ENCODE measurements at places on chromosomes 1 and 21.

DNA sequence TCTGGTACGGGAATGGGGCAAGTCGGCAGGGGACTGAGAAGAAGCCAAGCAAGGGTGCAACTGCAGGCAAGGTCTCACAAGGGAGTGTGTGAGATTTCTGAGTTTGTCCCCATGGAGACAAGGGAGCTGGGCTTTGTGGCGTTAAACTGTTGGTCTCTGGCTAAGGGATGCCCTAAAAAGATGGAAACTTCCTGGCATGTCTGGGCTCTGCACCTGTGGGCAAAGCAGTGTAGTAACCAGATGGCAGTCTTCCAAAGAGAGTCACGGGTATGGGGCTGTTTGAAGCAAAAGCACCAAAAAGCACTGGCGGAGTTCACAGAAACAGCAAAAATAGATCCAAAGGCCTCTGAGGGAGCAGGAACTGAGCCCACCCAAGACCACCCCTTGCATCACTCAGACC, 104.8 kb upstream of the SLC44A3 start:
- no peak for DNase-seq

DNA sequence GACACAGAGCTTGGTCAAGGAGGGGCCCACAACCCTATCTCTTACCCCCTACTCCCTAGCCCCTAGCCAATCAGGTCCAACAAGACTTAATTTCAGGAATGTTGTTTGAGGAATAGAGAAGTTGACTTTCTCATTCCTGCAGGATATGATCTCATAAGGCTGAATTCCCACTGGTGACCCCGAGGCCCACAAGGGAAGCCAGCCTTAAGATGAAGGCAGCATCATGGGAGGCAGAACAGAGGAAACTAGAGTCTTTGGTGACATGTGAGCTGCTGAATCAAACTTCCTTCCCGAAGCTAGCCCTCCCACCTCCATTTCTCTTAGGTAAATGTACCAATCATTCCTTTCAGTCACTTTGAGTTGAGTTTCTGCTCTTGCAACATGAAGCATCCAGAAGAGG, 9.1 kb upstream of the PDIK1L start:
- DNase-seq: no peak

DNA sequence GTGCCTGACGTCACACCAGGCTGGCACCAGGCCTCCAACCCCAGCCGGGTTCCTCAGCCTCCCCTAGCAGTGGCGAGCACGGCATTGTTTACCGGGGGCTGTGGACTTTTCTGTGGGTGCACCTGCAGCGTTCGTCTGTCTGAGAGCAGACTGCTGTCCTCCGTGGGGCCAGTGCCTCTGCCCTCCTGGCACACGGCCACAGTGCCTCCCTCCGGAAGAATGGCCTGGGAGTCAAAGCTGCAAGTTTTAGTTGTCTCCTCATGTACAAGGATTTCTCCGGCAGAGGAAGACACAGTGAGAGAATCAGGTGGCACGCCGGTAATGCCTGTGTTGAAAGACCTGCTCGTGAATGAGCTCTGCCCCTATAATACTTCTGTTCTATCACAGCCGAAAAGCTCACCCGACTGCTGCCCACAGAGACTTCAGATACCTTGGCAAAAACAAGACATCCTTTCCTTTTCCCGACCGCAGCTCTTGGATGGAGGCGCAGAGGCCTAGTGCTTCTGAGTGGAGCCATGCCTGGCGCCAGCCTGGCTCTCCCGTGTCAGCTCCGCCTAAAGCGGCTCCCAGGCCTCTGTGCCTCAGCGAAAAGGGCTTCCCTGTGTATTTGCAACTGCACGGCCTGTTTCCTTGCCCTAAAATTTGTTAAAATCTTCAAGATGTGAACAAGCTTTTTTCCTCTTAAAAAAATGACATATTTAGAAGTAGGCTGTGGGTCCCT, 71.4 kb downstream of the AGPAT3 start:
- DNase-seq: no peak

DNA sequence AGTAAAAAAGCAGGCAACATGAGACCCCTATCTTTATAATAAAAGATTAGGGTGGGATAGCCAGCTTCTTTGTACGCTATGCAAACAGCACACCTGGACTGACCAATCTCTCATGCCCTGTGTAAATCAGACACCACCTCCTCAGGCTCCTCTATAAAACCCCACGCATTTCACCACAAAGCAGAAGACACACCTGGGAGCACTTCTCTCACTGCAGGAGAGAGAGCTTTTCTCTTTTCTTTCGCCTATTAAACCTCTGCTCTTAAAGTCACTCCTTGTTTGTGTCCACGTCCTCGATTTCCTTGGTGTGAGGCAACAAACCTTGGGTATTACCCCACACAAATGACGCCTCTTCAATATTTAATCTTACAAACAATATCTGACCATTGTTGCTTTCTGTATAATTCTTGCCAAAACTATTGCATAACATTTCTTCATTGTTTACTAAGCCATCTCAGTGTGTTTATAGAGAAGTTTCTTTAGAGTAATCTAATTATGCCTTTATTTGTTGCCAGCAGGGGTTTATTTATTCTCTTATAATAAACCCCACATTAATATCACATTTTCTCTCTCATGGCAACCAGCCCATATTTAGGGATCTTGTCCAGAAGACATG, 31.6 kb upstream of the NUF2 start:
- DNase-seq: no peak

GRCh38 chr1:99662539-99663080, 16.7 kb downstream of the PALMD start:
- no peak for DNase-seq

DNA sequence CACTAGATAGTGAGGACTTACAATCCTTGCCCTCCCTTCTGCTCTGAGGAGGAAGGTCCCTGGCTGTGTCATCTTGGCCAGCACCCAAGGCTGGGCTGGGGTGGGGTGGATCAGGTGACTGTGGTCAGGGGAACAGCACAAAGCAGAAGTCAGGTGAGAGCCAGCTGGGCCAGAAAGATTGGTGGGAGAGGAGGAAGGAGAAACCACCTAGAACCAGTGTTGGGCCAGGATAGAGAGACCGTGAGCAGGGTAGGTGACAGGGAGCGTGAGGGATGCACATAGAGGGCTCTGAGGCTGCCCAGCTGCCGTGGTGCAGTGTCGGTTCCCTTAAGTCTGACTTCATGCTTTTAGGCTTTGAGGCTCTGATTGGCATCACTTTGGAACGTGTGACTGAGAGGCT, 22.7 kb downstream of the NCF2 start:
- DNase-seq: no peak

GRCh38 chr1:41448821-41449220, 35.7 kb downstream of the EDN2 start:
- DNase-seq: no peak

DNA sequence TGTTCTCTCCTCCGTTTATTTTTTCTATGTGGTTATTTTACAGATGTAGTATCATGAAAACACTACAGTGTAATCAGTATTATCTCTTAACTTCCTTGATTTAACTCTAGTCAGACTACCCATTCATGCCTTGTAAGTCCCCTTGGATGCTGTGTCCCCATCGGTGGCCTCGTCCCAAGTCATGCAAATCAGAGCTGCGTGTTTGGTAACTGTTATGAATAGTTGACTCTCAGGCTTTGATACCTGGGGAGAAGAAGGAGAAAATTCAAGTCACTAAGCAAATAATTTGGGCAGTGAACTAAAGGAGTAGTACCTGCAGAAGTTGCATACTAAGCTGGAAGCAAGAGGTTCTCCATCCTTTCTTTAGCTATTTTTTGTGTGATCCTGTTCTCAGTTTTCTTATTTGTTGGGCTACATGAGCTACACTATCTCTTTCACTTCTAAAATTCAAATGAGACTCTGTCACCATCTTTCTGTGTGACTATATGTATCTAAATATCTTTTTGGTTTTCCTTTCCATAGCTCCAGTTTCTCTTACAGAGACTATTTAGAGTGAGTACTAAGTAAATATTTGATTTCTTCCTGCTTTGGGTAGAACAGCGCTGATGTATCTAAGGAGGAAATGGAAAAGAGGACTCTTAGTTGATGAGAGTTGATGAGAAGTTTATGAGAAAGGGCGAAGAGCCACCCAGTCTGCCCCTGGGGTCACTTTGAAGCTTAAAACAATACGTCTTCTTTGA, 50.9 kb downstream of the VANGL2 start:
- DNase-seq: no peak

DNA sequence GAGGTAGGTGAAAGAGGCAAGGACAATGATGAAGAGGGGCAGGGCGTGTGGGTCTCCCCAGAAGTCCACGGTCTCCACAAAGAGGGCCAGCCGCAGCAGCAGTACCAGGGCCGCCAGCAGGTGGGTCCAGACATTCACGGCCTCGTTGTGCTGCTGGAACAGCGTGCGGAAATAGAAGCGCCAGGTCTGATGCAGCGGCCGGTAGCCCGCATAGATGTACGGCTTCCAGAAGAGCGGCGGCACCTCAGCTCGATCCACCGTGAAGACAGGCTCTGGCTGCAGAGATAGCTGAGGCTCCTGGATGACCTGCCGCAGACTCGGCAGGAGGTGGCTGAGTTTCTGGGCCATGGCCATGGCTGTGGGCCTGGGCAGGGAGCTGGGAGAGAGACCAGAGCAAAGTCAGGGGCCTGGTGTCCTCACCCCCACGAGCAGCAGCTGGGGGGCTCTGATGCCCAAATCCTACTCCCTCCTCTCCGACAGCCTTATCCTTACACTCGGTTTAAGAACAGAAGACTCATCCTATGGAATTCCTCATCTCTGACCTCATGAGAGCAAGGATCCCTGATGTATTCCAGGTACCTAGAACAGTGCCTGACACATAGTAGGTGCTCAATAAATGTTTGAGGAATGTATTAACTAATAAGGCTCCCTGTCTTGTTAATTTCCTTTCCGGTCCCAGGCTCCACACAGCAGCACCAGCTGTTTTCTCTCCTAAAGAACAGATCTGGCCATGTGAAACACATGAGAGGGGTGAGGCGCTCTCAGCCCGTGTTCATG, 4.4 kb upstream of the AUNIP start:
- DNase-seq: no peak

DNA sequence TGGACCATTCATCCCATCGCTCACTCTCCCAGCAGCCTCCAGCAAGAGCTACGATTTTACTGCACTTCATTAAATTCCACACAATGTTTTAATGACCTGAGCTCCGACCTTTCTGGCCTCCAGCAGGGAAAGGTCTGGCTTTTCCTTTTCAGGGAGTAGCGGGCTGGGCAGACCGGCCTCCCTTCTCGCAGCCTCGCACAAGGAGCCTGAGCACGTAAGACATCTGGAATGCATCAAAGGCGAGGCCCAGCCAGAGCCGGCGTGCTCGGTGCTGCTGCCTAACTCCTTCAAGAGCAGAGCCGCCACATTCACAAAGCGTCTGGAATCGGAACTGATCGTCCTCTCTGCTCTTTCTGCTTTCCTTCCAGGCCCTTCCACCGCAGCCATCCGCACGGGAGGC, 32.5 kb upstream of the FHAD1 start:
- no peak for DNase-seq

GRCh38 chr21:44958471-44959191, 18.8 kb downstream of the SLX9 start:
- no peak for DNase-seq

DNA sequence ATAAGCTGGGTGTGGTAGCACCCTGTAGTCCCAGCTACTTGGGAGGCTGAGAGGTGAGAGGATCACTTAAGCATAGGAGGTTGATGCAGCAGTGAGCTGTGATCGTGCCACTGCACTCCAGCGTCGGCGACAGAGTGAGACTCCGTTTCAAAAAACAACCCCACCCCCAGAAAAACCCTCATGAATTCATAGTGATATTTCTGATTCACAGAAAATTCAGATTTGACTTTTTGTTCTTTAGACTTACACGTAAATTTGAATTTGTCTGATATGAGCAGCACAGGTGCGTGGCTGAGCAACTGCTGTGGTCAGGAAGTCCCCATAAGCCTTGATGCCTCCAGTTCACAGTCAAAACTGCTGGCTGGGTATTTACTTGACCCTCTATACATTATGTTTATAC, 10.0 kb upstream of the MORC3 start:
- DNase-seq: peak; percentile 38

GRCh38 chr1:61403679-61404596, 321.0 kb downstream of the TM2D1 start:
- DNase-seq: no peak

DNA sequence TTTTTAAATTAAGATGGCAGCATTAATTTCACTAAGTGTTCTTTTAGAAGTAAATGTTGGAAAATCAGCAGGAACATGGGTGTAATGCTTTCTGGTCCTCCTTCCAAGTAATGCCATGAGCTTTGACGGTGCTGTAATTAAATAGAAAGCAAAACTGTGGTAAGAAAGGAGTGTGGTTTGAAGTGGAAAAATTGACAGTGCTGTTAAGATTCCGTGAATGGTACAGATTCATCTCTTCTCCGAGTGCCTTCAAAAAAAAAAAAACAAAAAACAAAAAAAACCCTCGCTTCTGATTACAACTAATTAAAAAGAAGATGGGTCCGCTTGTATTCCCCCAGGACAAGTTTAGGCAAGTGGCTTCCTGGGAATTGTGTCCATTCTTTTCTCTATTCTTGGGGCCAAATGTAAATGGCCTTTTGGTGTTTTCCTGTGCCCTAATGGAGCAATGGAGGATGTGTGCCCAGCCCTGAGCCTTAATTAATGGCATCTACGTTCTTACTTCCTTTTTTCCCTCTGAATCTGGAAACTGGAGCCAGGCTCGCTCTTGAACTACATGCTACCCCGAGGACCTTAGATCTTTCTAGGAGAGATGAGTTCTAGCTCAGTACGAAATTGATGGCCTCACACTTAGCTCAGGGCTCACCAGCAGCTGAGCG, 5.1 kb downstream of the LMO4 start:
- no peak for DNase-seq

- DNase-seq: no peak
These were observed 7.5 kb downstream of the TMEM125 start for GRCh38 chr1:43277116-43277876.

DNA sequence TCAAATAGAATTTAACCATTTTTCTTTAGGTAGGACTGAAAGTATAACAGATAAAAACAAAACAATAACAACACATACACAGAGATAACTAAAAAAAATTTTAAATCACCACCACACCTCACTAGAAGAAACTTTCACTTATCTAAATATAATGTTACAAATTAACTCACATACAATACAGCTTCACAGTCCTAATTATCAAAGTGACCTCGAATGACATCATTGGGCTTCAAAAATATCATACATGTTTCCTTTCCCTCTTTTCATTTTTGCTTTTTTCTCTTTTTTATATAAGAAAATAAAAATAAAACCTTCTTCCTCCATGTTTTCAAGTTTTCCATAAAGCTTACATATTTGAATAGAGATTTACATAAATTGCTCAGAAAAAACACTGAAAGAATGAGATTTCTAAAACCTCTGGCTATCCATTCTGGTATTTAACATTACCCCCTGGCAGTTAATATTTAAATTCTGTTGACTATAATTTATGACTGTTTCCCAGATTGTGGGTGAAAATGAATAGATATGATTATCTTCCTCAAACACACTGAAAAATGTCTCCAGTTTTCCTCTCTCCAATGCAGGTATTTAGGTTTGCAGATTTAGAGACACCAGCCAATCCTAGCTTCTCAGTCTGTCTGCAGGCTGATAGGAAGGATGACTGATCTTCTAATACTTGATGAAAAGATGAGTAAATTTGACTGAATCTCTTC, 40.5 kb upstream of the SLC19A2 start:
- DNase-seq: no peak

DNA sequence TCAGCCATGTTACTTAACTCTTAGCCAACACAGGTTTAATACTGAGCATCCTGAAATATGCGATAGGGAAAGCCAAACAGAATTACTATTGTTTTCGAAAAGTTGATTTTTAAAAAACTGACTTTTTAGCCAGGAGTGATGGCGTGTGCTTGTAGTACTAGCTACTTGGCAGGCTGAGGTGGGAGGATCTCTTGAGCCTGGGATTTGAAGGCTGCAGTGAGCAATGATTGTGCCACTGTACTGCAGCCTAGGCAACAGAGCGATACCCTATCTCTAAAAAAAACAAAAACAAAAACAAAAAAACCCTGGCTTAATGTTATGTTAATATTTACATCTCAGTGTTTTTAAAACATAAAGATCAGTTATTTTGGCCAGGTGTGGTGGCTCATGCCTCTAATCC, 16.7 kb downstream of the NMNAT1 start:
- no peak for DNase-seq
